Vagina (tissue), 2 donors: ENCODE measurements at places on chromosomes 3 and 15. TPM values are rescaled to one million over a fixed set of nuclear protein-coding genes. Genes with fewer than 3 reads are reported as not detected.

GRCh38 chr3:78880603-78881461 is 887.0 kb downstream of the ROBO1 start:
- DNase-seq: no peak

DNAJA4 gene
- total RNA-seq: 26.5 TPM

FAM3D gene
- total RNA-seq: 13.5 TPM

MASP1 gene
- 172 TPM for total RNA-seq

GLDN gene
- 5.9 TPM for total RNA-seq

RYR3 gene
- total RNA-seq: 16.5 TPM
